RPMI8226 (cell line): ENCODE measurements at places on chromosomes 4 and X.

DNA sequence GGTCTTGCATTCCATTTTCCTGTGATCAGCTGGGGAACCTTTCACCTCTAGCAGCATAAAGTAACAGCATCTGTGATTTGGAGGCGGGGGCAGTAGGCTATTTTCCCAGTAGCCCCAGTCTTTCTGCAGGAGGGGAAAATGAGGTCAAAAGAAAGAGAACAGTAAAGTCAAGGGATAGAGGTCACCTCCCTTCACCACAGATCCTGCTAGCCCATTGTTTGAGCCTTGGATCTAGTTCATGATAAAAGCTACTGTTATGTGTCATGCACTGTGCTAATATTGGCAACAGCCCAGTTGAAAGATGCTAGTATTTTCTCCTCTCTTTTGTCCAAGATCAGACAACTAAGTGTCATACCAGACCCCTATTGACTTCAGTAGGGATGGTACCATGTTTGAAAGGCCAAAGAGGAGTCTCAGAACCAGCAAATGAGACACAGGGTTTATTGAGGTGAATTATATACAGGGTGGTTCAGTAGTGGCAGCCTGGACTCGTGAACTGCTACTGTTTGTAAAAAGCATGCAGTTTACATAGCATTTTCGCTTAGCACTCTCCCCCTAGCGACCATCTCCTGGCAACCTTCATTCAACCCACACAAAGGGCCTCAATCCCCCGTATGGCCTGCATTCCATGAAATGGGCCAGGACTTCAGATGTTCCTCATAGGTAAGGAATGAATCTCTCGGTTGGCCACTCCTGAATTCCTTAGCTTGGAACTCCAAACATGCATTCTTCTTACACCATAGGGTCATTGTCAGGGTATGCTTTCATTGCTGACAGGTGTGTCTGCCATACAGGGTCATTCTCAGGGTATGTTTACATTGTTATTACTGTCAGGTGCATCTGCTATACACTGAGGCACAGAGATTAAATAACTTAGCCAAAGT, 170.0 kb upstream of the FRMPD4 start:
- DNase-seq = no peak

- no peak for DNase-seq
Observed at GRCh38 chr4:95411371-95412088, 137.2 kb downstream of the UNC5C start.

DNA sequence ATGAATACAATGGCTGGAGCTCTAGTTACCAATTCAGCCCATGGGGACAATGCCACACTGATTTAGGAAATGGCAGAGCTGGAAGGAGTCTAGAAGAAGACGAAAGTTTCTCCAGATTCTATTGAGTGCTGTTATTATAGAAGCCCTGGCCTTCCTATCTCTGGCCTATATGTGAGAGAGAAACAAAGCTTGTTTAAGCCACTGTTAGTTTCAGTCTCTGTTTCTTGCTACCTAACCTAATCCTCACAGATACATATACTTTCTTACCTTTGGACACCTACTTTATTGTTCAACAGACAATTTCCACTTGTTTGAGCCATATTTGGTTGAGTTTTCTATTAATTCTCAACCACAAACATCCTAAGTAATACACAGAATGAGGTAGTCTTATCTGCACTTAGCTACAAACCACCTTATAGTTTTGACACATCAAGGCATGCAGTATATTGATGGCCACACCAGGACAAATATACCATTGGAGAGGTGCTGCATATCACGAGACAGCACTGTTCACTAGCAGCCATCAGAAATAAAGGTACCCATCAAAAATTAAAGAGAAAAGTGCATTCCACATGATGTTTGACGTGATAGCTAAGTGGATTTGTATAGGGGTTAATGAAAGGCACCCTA, 190.2 kb downstream of the SMIM20 start:
- no peak for DNase-seq

DNA sequence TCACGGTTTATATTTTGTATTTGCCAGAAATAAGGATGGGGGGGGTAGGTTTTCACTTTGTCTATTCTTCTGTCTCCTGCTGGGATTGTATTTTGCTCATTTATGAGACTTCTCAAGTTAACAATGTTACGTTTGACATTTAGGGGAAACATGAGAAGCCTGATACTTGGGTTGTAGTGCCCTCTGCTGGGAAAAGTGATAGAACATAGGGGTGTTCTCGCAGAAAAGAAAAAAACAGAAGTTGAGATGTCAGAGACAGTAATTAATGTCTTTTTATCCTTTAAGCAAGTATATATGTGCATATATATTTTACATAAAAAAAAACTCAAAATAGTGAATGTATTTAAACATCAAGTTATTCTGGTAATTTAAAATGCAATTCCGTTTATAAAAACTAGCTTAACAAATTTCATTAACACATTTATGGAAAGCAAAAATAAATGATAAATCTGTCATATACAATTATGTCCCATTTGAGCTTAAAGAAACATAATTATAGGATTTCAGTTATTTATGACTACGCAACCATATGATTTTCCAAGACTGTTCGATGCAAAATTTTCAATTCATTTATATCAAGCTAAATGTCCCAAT, 46.0 kb upstream of the TMPRSS11F start:
- DNase-seq = peak; percentile 60

DNA sequence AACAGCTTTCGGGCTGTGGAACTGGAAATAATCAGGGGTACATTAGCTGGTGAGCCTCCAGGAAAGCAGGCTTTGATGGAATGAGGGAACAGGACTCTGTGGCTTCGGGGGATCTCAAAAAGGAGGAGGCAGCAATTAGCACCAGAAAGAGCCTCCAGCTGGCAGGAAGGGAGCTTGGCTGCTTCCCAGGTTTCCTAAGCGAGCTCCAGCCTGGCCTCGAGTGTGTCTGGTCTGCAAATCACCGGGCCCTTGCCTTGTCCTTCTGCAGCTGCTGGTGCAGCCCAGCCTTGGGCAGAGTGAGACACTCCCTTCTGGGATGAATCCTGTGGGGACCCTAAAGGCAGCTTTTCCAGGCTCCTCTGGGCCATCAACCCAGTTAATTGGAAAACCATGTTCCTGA, 10.7 kb upstream of the PDHA1 start:
- no peak for DNase-seq

GRCh38 chr4:23861897-23862296, 27.9 kb downstream of the PPARGC1A start:
- no peak for DNase-seq

DNA sequence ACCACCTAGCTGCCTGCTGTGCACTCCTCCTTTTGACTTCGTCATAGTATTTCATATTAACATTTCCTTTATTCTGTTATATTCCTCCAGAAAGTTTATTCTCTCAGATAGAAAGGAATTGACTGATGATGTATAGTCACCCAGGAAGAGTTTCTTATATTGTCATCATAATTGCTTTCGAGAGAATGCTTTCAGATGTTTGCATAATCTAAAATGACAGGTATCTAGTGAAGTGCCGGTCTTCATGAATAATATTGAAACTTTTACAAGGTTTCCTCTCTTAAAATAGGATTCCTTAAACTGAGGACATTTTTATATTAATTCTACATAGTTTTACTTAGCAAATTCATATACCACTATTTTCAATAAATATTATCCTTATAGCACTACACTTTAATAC, 10.1 kb downstream of the SEC24D start:
- no peak for DNase-seq

DNA sequence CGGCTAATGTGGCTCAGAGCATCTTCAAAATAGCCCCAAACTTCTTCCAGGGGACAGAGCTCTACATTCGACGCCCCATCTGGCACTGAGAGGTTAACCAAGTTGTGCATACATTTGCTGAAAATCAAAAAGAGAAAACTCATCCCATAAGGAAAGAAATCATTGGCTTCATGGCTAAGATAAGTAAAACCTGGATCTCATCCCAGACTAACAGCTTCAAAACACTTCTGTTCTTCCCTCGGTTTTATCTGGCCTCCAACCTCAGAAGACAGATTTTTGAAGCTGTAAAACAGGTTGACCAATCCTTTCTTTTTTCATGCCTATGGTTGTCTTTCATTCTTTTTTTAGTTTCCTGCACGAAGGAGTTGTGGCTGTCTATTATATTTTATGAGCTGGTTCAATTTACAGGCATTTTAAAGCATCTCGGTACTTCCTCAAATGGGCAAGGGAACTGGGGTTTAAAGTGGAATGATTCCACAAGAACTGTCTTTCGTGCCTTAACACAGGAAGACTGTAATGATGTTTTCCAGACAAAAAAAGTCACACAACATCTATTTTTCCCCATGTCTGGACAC, 107.6 kb downstream of the DLG3 start:
- DNase-seq = no peak

DNA sequence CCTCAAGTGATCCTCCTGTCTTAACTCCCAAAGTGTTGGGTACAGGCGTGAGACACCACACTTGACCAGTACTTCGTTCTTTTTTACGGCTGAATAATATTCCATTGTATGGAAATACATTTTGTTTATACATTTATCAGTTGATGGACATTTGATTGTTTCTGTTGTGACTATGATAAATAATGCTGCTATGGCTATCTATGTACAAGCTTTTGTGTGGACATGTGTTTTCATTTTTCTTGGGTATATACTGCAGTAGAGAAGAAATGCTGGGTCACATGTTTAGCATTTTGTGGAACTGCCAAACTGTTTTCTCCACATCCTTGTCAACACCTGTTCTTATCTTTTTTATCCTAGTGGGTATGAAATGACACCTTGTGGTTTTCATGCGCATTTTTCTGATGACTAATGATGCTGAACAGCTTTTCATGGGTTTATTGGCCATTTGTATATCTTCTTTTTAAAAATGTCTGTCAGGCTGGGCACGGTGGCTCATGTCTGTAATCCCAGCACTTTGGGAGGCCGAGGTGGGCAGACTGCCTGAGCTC, 37.3 kb downstream of the SAT1 start:
- DNase-seq = peak; percentile 52

DNA sequence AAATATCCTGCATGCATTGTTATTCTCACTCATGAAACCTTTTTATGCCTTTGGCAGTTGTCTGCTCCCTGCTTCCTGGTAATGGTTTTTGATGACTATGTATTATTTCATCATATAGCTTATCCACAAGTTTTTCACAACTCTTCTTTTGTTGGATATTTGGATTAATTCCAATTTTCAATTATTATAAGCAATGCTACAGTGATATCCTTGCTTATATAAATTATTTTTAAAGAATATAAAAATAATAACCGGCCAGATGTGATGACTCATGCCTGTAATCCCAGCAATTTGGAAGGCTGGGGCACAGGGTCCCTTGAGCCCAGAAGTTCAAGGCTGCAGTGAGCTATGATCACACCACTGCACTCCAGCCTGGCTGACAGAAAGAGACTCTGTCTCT, 47.0 kb downstream of the ASIC5 start:
- no peak for DNase-seq

DNA sequence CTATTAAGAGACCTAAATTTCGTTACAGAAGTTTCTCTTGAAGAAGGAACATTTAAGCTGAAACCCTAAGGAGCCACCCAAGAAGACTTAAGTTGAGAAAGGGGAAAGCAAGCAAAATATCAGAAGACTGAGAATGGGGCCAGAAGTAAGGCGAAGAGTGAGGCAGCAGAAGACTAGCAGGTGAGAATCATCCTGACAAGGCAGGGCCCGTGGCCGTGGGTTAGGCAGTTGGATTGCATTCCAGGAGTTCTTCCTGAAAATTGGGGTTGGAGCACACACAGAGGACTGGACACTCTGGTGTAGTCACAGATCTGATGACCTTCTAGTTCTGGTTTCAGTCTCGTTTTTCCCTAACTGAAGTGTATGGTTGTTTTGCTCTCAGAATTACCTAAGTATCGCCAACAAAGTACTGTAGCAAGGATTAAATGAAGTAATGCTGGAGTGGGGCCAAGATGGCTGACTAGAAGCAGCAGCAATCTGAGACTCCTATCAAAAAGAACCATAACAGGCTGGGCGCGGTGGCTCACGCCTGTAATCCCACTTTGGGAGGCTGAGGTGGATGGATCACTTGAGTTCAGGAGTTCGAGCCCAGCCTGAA, 94.4 kb upstream of the GUCY1A1 start:
- no peak for DNase-seq

GRCh38 chr4:100633269-100633668, 115.4 kb upstream of the EMCN start:
- no peak for DNase-seq

- DNase-seq = no peak
Observed at GRCh38 chr4:146029147-146029546, 90.5 kb upstream of the ZNF827 start.

DNA sequence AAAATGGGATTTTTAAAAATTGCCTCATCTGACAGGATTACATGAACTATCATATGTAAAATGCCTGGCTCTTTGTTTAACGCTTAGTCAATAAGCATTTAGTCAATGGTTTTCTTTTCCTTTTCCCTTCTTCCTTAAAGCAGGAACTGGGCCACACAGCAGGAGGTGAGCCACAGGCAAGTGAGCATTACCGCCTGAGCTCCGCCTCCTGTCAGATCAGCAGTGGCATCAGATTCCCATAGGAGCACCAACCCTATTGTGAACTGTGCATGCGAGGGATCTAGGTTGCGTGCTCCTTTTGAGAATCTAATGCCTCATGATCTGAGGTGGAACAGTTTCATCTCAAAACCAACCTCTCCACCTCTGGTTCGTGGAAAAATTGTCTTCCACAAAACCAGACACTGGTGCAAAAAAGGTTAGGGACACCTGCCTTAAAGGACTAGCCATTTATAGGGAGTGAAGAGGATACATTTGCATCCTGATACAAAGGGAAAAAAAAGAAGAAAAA, 306.1 kb downstream of the FBXW7 start:
- DNase-seq = no peak

DNA sequence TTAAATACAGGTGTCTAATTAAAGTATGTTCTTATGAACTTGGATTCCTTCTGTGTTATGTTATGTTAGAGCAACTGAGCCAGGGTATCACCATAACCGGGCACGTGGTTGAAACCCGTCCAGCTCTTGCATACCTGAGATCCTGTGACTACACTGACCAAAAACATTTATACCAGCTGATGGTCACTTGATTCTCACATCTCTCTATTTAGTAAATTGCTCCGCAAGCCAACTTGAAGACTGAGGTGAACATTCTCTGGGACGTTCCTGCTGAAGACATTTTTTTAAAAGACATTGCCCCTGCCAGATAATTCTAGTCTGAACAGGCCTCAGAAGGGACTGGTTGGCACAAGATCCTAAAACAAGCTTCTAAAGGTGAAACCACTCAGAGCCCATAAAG, 550.0 kb upstream of the DIPK2B start:
- DNase-seq = no peak

GRCh38 chr4:94390804-94391410, 48.3 kb upstream of the HPGDS start:
- DNase-seq = peak; percentile 6

DNA sequence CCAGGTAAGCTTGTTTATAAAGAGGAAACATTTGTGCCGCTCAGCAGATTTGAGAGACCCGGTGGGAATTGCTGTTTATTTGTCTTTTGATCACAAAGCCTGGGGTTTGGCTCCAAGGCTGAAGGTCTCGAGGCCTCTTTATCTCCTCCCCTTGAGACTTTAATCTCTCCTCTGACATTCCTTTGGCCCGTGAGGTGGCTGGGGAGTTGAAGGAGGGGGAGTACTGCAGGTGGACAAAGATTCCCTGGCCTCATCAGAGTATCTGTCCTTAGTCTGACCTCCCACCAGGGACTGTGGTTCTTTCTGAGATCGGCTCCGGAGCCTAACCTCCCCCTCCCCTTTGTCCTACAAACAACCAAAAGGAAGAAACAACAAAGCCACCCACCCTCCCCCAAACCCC, 216.5 kb downstream of the MID1IP1 start:
- DNase-seq = no peak

GRCh38 chr4:25223802-25224375, 9.9 kb upstream of the PI4K2B start:
- peak; percentile 9 for DNase-seq
